NCI-H2081 treated with DMSO at 0.1 percent for 48 hours (cell line): ENCODE measurements at places on chromosomes 2 and 18.

DNA sequence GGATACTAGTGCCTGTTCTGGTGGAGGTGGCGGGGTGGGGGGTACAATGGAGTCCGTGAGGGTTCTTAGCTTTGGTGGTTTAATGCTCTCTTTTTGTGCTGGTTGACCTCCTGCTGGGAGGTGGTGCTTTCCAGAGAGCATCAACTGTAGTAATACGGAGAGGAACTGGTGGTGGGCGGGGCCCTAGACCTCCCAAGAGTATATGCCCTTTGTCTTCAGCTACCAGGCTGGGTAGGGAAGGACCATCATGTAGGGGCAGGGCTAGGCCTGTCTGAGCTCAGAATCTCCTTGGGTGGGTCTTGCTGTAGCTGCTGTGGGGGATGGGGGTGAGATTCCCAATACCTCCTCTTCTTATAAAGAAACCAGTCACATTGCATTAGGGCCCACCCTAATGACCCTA is 27.1 kb downstream of the CAMKMT start:
- no peak for DNase-seq

GRCh38 chr2:210839450-210839849 is 283.1 kb downstream of the CPS1 start:
- DNase-seq = no peak

GRCh38 chr2:206266130-206267125 is 8.0 kb upstream of the ZDBF2 start:
- no peak for DNase-seq

GRCh38 chr18:73891572-73892421 is 255.8 kb downstream of the FBXO15 start:
- DNase-seq = no peak

DNA sequence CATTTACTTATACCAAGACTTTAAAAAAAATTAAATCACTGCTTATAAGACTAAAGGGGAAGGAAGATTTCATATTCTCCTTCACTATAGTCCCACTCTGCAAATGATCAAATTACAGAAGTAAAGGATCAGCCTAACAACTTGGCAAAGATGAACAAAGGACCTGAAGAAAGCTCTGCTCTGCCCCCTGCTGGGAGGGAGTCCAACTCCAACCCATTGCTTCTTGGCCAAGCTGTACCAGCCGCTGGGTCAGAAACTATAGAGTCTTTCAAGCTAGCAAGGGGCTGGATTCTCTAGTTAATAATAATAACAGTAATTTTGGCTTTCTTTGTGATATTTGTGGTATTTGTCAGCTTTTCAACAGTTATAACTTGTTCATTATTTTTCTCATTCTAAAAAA is 927.0 kb upstream of the CRIM1 start:
- DNase-seq = no peak

- DNase-seq = no peak
Observed at GRCh38 chr2:145987793-145988192, 1467.9 kb upstream of the ZEB2 start.

DNA sequence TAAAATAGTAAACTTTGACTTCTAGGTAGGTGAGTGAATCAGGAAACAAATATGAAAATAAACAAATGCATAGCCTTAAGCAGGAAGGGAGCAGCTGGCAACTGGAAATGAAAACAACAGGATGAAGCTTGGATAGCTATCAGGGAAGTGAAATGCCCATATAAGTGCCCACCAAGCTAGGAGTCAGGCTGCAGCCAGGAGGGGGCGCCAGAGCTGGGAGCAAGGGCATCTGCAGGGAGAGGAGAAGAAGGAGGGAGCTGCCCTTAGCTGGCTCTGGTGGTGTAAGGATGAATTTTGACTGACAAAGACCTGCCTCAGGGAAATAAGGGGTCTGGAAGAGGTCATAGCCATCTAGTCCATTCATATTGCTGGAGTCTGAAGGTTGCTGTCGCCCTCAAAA is 298.3 kb downstream of the TDRD15 start:
- DNase-seq = no peak

DNA sequence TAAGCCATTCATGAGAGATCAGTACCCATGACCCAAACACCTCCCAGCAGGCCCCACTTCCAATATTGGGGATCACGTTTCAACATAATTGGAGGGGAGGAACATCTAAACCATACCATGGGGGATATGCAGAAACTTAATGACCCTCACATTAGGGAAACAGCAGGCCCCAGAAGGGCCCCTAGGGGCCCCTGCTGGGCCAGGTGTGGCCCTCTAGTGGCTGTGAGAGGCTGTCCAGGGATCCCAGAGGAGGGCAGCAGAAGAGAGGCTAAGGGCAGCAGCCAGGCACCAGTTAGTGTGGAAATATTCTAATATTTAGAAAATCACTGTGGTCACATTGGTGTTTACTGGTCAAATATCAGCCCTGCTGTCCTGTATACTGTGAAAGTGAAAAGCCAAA is 49.3 kb upstream of the ANKRD44 start:
- DNase-seq = no peak

DNA sequence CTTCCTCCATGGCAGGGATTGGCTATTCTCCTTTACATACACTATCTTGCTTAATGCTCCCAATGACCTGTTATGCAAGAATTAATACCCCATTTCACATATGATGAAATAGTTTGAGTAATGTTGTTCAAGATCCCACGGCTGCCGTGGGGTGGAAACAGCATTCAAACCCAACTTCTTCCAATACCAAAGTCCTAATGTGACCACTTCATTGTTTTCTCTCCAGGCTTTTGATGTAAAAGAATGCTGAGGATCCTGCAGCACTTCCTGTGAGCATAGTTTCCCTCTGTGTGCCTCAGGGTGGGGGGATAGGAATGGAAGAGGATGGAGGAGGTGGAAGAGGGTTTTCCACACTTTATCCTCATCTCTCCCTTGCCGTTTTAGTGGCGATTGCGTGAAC is 199.4 kb downstream of the IRS1 start:
- DNase-seq = no peak

- no peak for DNase-seq
Observed at GRCh38 chr18:36561046-36561445, 263.5 kb downstream of the FHOD3 start.

GRCh38 chr18:5943514-5943913 is 48.2 kb upstream of the TMEM200C start:
- DNase-seq = no peak

GRCh38 chr2:98457045-98457696 is 12.5 kb downstream of the INPP4A start:
- no peak for DNase-seq

- DNase-seq = no peak
Observed at GRCh38 chr2:105397025-105397722, 1.7 kb downstream of the FHL2 start.

DNA sequence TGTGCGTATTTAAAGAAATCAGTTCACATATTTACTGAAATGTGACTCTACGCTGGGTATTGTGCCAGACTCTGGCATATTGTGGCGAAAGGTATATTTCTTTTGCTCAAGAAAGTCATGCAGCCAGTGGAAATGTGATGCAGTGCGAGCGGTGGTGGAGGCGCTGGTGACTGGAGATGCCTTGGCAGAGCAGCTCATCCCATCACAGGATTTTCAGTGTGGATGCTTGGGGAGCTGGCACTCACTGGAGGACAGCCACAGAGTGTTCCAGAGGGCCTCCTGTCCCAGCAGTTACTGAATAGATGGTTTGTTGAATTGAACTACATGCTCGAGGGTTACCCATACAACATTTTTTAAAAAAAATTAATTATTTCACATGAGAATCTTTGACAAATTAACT is 117.6 kb downstream of the ZNF407 start:
- no peak for DNase-seq

DNA sequence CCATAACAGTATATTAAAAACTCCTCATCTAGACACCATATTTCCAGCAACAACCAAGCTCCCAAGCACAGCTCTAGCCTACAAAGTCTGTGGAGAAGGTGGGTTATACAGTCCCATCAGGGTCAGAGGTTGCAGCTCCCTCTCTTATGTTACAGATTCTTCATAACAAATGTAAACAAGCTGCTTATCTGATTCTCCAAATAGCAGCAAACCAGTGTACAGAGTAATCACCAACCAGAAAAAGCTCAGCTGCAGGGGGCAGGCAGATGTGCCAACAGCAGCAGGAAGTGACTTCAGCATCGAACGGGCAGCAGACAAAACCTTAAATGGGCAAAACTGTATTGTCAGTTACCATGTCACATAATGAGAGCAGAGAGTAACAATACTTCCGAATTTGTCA is 52.9 kb upstream of the NABP1 start:
- no peak for DNase-seq

DNA sequence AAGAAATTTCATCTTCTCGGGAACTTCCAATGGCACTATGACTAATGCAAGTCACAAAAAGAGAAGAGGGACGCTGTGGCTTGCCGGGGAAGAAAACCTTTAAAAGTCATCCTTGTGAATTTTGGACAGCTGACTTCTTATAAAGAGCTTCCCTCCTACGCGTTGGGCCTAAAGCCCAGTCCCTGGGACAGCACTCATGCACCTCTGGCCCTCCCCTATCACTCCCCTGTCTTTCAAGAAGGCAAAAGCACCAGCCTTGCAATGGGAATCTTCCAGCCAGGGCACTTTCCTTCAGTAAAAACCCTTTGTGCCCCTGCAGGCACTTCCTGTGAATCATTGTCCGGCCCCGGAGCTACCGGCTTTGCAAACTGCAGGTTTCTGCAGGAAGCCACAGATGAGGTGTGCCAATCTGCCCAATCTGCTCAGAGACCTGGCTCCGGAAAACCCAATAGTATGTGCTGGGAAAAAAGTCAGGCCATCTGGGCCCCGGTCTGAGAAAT is 7.1 kb downstream of the MREG start:
- no peak for DNase-seq

- peak; percentile 11 for DNase-seq
Observed at GRCh38 chr18:42914476-42914875, 201.0 kb downstream of the RIT2 start.

- no peak for DNase-seq
Observed at GRCh38 chr2:197500503-197501131, 438 bp downstream of the HSPE1 start.

DNA sequence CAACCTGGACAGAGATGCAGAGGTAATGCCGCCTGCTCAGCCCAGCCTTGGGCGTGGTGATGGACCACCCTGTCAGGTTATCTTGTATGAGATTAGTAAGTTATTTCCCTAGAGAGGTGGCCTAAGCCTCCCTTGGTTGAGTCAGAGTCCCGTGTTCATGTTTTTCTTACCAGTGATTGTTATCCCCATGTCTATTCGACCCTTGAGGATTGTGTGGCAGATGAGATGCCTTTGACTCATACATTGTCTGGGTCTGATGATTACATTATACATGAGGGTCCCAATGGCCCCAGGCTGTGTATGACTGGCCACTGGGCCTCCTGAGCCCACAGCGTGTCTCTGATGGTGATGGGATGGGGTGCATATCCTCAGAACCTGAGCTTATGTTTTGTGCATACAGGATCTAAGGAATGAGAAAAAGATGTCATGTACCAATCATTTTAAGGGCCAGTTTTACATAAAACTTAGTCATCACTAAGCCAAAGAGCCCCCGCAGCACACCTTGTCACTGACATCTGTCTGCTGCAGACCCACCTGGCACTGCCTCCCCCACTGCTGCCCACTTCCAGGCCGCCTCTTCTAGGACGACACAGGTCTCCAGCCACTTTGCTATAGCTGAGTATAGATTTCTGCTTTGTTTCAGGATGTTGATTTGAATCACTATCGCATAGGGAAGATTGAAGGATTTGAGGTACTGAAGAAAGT is 7.7 kb downstream of the PPP1R7 start:
- DNase-seq = no peak

DNA sequence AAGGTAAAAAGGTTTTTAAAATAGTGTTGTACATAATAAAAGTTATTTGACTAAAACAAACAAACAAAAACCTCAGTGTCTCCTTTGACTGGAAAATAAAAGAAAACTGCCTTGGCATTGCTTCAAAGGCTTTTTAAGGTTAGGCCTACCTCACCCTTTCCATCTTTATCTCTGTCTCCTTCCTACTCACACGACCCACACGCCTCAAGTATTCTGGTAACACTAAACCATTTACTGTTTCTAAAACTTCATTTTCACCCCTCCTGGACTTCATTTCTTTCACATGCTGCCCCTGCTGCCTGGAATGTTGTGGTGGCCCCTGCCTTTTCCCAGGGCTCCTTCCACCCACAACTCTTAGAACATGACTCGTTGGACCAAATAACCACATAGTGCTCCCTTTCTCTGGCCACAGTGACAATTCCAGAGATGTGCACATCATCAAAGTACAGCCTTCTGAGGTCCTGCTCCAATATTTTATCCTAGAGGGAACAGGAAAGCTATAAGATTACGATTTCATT is 54.0 kb downstream of the ERBB4 start:
- no peak for DNase-seq

GRCh38 chr2:68916226-68916625 is 36.5 kb downstream of the GKN2 start:
- no peak for DNase-seq

DNA sequence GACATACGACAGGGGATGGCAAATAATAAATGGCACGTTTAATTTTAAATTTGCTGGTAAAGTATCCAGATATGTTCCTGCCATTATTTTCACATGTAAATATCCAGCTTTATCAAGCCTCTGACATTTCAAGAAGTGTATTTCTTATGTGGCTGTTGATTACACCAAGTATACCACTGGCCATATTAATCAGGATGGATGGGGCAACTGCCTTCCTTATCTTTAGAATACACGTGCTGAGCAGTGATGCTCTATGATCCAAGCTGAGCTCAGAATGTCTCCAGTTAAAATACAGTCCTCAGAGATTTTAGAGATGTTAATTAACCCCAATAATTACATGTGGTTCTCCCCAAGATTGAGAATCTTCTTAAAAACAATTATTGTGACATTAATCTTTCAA is 38.3 kb upstream of the RAPGEF4 start:
- DNase-seq = no peak

DNA sequence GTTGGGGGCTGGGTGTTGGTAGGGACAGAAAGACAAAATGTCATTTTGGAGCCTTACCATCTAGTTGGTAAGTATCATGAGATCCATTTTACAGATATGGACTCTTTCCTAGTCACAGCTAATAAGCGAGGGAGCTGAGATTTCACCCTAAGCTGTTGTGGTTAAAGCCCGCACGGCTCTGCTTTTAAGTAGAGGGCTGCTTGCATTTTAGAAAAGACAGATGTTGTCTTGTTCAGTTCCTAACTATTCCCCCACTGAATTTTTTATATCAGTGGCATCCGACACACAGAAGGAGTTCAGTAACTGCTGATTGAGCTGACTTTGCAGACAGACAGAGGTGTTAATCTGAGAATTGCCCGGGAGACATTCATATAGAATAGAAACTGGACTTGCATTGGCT is 3.7 kb downstream of the QPCT start:
- no peak for DNase-seq

- DNase-seq = no peak
Observed at GRCh38 chr2:129430911-129431310, 548.6 kb upstream of the RAB6C start.

- DNase-seq = no peak
Observed at GRCh38 chr2:97994476-97994875, 1.3 kb downstream of the TMEM131 start.
